ENCODE measurements at places on chromosomes 11 and 22.
A peak's percentile ranks its signal among the peaks of the same experiment; 100 is the strongest.

- no peak for DNase-seq
Observed at GRCh38 chr11:43392713-43393112, 34.0 kb downstream of the TTC17 start.

GRCh38 chr11:36265793-36266628 lies 23.2 kb downstream of the COMMD9 start:
- DNase-seq = peak; percentile 48

DNA sequence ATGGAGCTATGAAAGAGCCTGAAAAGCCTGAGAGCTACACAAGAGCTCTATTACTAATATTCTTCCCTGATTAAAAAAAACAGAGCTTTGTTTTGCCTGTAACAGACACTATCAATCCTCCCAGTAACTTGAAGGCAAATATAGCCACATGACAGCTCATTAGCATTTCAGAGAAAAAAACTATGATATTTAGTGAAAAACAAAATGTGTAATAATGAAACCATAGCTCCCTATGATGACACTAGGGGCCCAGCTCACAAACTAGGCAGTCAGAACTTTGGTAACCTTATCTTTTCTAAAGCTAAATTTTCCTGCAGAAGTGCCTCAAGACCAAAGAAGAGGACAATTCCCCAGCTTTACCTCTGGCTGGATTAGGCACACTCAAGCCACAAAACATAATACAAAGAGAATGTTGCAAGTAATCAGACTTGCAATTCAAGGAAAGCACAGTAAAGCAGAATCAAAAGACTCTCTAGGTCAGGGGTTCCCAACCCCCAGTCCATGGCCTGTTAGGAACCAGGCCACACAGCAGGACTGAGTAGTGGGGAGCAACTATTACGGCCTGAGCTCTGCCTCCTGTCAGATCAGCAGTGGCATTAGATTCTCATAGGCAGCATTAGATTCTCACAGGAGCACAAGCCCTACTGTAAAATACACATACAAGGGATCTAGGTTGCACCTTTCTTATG lies 53.3 kb downstream of the MRTFA start:
- no peak for DNase-seq

- DNase-seq = no peak
Observed at GRCh38 chr11:69204246-69204940, 48.7 kb downstream of the SMIM38 start.

GRCh38 chr22:47168900-47169800 lies 406.7 kb downstream of the TBC1D22A start:
- no peak for DNase-seq

DNA sequence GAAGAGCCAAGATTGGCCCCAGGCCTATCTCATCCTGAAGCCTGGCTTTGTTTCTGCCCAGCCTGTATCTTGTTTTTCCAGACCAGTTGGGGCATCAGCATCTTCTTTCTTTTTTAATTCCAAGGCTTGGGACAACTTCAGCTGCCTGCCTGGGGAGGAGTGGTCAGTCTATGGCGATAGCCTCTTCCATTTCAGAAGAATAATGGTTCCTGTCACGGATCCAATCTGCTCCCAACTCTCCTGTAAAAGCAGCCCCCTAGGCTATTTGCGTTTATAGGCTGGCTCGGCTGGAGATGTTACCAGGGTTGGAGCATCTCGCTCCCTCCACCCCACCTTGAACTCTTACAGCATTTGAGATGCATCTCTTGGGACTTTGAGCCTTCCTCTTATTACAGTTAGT lies 145.2 kb upstream of the CADM1 start:
- no peak for DNase-seq

DNA sequence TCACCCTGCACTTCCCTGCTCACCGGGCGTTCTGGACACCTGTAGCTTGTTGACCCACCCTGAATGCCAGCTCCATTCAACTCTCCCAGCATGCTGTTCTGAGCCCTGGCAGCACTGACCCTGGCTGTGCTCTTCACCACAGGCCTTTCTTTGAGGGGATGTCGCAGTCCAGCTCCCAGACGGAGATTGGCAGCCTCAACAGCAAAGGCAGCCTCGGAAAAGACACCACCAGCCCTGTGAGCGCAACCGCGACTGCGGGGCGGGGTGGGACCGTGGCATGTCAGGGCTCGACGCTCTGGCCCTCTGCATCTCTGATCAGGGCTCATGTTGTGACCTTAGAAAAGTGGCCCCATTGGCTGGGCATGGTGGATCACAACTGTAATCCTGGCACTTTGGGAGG lies 47.4 kb upstream of the RAB1B start:
- no peak for DNase-seq

DNA sequence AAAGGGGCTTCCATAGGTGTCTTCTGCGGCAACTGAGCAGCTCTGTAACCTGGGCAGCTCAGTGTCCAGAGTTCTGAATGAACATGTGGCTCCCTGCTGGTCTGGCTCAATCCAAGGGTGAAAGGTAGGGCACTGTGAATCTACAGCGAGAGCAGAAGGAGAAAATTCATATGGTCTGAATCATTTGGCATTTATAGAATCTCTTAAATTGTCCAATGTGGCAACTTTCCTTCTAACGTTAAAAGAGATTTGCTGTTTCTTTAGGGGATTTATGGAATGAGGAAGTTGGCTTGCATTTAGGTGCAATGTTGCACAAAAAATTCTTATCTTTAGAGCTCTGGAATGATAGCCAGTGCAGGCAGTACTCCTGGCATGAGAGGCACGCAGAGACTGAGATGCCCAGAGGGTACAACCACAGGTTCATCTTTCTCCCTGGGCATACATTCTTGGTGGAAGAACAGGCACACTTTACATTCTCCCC lies 17.0 kb downstream of the ATXN10 start:
- no peak for DNase-seq

- no peak for DNase-seq
Observed at GRCh38 chr11:114191893-114192292, 104.3 kb upstream of the NNMT start.

DNA sequence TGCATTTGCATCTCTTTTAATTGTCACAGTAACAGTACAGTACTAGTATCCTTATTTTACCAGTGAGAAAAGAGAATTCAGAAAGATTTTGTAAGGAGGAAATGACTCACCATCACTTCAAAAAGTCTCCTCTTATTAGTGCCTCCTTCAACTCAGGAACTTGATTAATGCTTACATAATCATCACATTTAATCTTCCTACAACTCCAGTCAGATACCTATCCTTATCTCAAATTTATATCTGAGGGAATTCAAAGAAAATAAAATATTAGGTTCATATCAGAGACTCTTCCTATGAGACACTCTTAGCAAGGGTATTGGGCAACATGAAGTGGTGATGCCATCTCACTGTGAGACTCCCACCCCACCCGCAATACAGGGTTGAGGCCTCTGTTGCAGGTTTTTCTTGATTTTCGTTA lies 26.1 kb upstream of the CTSC start:
- no peak for DNase-seq

DNA sequence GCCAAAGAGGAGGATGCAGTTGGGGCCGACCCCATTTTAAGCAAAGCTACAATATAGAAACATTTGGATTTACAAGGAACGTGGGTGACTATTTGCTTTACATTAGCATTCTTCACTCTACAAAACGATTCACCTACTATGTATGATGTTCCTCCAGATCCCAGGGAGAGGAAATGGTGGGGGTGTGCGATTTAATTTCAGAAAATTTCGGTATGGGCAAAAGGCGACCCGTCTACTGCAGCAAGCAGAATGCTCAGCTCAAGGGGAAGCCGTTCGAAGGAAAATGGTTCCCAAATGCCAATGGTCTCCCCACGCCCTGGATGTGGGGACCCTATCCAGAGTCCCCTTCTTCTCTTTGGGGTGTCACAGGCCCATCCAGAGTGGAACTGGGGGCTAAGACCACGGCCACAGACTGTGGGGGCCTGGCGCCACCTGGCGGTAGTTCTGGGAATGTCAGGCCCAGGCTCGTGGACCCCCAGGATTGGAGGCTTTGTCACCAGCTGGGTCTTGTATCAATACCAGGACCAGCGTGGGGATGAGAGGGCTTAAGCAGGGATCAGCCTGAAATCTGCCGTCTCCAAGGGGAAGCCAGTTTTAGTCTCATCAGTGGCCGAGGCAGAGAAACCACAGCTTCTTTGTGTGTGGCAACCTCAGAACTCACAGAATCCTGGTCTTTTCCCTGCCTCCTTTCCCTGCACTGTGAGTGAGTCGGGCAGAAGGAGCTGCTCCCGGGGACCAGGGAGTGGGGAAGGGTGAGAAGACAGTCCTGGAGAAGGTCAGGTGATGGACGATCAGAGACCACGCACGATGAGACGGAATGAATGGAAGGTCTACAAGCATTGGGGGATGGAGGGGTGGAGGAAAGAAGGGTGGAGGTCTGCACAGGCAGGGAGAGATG lies 8.4 kb downstream of the LRRC10B start:
- DNase-seq = peak; percentile 65

- DNase-seq = no peak
Observed at GRCh38 chr22:24446260-24446611, 18.8 kb downstream of the ADORA2A start.

GRCh38 chr11:47603295-47603694 lies 9.1 kb upstream of the C1QTNF4 start:
- no peak for DNase-seq

DNA sequence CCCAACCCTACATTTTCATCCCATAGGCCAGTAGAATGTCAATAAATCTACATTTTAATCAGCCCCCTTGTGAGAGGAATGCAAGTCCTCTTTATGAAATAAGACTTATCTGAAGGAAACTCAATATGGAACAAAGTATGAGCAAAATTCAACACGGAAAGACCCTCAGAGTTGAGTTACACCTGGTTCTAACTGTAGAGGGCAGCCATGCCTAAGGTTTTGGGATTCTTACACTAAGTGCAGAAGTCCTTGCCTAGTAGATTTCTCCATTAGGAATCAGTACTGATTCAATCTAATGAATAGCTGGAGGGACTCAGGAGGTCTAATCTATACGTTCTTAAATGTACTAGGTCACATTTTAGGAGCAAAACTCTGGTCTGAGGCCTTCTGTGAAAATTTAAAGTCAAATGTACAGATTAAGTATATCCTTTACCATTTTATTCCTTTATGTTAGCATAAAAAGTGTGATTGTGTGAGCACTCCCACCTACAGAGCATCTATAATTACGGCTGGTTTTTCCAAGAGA lies 904.5 kb downstream of the DLG2 start:
- DNase-seq = no peak

GRCh38 chr11:76658651-76659650 lies 11.6 kb downstream of the LRRC32 start:
- DNase-seq = no peak

- DNase-seq = no peak
Observed at GRCh38 chr11:9461760-9462134, 935 bp downstream of the ZNF143 start.

- DNase-seq = peak; percentile 12
Observed at GRCh38 chr11:9565822-9566560, 7.5 kb upstream of the WEE1 start.

GRCh38 chr11:131408025-131408640 lies 37.7 kb downstream of the NTM start:
- no peak for DNase-seq

- no peak for DNase-seq
Observed at GRCh38 chr11:37353192-37353591, 755.2 kb upstream of the RAG2 start.

DNA sequence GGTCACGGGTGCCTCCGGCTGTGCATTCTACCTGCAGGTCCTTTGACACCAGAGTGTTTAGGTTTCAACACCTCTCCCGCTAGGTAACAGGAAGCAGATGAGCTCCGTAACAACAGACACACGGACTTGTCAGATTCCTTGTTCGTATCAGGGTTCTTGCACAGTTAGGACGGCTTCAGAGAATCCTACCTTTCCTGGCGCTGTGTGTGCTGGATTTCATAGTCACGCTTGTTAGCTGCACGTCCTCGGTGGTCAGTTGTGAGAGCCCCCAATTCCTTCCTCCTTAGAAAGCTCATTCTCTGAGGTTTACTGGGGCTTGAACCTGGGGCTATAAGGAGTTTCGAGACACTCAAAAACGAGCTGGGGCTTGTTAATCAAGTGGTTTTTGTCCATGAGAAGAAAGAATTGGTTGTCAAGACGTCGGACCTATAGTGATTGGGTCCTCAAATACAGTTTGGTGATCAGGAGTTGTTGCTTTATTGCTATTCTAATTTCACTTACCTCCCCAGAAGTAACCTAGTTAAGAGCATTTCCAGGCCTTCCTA lies 664 bp downstream of the DDB2 start:
- no peak for DNase-seq

GRCh38 chr11:36478700-36479329 lies 31.3 kb downstream of the TRAF6 start:
- DNase-seq = no peak

- DNase-seq = no peak
Observed at GRCh38 chr22:35972559-35972958, 56.1 kb downstream of the RBFOX2 start.

GRCh38 chr11:102780491-102780918 lies at the start of gene MMP10:
MMP10 (minus strand) TSS chr11:102780628; CDS start chr11:102780591, 37 bp downstream.
- no peak for DNase-seq

DNA sequence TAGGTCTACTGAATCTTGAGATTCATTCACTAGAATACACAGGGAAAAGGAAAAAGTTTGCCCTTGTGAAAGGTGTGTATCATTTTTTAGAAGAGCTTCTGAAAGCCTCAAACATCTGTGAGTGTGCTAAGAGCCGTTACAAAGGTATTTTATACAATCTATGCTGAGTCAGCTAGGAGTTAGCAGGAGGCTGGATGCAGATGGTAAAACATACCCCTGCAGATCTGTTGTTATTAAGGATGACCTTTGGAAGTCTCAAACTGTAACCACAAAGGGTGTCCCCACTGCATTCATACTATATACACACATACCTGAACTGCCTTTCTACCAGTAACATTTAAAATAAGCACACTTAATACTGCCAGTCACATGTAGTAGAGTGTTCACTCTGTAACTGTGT lies 8.4 kb upstream of the C11orf91 start:
- no peak for DNase-seq
